ENCODE measurements at places on chromosomes 3 and 15. TPM values are rescaled to one million over a fixed set of nuclear protein-coding genes. Genes with fewer than 3 reads are reported as not detected.

The SEMA3F gene
- not detected for total RNA-seq

The ATG3 gene
- 54.9 TPM for total RNA-seq

The NEK10 gene
- total RNA-seq: 0.84 TPM

GRCh38 chr3:194161131-194162045 is 25.4 kb downstream of the HES1 start:
- no peak for DNase-seq

DNA sequence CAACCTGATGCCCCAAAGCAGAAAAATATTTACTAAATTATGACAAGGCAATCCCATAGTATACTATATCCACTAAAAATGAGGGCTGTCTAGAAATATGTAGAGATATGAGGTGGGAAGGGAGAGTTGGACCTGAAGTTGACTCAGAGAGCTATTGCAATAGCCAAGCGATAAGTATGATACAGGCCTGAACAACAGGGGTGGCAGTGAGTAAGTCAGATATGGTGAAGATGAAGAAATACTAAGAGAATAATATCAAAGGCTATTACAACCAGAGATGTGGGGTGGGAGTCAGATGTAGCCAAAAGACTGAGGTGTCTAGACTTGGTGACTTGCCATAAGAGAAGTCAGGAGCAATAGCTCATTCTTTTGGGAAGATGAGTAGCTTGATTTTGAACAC is 9.2 kb downstream of the HSPBAP1 start:
- no peak for DNase-seq

GRCh38 chr3:195865752-195866151 is 42.6 kb downstream of the TNK2 start:
- no peak for DNase-seq

DNA sequence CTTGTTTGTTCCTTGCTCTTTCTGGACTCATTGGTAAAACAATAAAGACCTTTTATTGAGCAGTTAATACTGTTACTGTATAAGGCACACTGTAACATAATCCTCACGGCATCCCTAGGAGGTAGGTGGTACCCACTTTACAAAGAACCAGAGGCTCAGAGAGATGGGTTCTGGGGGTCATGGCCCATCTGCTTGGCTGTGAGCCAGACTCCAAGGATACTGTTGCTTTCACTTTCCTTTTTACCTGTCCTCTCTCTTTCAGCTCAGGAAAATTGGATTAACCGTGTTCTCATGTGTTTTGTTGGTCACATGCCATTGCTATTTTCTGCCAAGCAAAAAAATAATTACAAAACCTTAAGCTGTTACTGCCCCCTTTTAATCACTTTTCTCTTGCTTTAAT is 34.8 kb upstream of the FILIP1L start:
- DNase-seq: no peak

GRCh38 chr3:71184252-71184651 is 399.3 kb downstream of the FOXP1 start:
- no peak for DNase-seq

GRCh38 chr15:39228889-39229288 is 352.0 kb upstream of the THBS1 start:
- no peak for DNase-seq

GRCh38 chr3:190432216-190432615 is 17.5 kb downstream of the TMEM207 start:
- DNase-seq: no peak

GRCh38 chr15:34889476-34889875 is 80.1 kb downstream of the AQR start:
- DNase-seq: no peak

- no peak for DNase-seq
Observed at GRCh38 chr3:93910097-93910496, 63.6 kb downstream of the PROS1 start.

DNA sequence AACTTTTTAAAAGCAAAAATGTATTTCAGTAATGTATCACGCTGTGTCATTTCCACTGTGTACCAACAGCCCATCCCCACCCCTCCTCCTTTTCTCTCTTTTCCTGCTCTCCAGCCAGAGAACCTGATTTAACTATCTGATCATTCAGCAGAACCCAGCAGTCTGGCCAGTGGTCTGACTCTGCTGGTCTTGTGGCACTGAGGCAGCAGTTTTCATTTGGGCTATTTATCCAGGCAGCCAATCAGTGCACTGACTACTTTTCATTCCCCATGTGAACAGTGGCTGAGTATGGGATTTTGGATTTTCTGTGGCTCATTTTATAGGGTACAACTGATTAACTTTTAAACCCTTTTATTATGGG is 56.3 kb downstream of the GPR171 start:
- DNase-seq: no peak

DNA sequence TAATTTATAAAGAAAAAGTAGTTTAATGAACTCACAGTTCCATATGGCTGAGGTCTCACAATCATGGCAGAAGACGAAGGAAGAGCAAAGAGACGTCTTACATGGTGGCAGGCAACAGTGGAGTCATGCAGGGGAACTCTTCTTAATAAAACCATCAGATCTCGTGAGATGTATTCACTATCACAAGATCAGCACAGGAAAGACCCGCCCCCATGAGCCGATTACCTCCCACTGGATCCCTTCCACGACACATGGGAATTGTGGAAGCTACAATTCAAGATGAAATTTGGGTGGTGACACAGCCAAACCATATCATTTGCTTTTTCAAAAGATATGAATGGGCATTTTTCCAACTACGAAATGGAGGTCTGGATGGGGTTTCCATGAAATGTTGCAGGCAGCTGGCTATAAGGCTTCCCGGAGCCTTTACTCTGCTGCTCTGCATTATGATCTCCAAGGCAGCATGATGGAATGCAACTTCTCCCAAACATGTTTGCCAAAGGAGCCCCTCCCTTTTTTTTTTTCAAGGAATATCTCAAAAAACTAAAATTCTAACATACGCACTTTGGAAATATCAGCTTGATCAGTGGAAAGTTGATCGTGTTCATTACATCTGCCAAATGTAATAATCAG is 189.7 kb downstream of the MEX3B start:
- DNase-seq: no peak

DNA sequence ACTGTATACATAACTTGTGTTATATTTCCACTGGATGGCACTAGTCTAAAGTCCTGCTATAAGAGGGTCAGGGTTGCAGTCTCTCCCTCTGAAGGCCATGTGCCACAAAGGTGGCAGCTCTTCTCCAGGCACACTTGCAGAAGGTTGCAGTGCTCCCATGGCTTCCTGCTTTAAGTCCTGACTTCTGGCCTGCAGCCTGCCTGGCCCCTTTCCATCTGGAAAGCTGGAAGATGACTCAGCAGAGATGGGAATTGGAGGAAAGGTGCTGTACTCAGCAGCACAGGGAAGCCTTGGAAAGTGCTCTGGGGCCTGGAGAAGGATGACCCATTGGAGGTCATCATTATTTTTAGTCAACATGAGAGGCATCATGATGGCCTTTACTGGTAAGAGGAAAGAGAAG is 40.9 kb upstream of the MRPL3 start:
- DNase-seq: no peak

DNA sequence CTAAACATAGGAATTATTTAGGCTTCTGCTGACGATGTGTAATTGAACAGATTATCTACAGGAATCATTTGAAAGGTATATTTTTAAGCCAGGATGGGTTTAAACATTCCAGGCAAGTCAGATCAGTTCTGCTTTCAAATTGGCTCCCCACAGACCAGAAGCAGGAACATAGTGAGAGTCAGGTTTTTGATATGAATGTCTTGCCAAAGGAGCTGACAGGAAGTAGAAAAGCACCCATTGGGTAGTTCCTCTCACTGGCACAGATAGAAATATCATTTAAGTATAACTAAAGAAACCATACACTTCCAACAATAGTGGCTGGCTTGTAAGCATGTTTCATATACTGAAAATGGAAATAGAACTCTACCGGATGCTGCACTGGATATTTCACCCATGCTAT is 95.2 kb downstream of the CLDN1 start:
- DNase-seq: no peak

DNA sequence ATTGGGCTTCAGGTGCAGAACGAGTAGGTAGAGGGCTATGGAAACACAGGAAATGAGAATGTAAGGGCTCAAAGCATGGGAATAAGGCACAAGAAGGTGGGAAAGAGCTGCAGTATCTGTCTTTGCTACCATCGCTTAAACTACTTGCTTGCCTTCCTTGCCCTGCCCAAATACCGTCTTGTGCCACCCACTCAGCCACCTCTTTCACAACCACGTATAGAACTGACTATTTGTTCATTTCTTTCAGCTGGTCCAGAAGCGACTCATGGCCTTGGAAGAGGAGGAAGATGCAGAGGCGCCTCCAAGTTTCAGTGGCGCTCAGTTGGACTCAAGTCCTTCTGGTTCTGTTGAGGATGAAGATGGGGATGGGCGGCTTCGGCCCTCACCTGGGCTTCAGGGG is 11.8 kb downstream of the LPCAT4 start:
- no peak for DNase-seq

DNA sequence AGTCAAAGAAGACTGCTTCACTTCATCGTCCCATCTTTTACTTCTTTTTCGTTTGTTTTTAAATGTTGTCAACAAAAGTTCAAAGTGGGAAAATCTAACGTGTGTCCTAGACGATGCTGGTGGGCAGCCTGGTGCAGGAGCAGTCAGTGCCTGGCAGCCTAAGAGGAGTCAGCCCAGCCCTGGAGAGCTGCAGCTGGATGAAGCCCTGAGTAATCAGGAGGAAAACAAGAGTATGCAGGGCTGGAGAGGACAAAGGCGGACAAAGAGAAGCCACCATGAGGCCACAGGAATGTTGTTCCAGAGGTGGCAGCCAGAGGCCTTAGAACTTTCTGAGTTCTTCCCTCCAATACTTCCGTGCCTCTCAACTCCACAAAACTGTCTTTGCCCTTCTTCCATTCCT is 5.7 kb downstream of the ADAMTS17 start:
- DNase-seq: no peak

- peak; percentile 78 for DNase-seq
Observed at GRCh38 chr15:90885432-90886290, 1.4 kb downstream of the FES start.
